ENCODE measurements at places on chromosomes 7 and 10.

- no peak for DNase-seq
Observed at GRCh38 chr10:75395932-75396630, 5.5 kb downstream of the ZNF503 start.

DNA sequence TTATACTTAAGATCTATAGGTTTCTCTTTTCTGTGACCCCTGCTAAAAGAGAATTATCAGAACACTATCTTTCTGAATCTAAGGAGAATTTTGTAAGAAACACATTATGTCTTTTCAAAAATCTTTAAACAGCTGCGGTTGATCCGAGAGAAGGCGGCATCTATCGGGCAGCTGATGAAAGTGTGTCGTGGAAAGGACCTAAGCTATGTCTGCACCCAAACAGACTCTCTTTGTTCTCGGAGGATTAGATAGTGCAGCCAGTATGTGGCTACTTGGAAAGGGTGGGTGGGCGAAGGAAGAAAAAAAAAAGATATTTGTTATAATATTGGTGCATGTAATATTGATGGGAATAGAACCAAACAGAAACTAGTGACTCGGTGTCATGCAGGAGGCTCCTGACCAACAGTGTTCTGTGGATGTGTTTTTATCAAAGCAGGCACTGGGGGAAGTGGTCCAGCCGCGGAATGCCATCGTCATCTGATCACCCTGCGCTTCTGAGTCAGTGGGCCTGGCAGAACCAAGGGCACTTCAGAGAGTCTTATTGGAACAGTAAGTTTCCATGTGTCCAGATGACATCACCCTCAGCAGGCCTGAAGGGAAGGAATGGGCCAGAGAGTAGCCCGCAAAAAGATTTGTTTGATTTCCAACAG, 509.7 kb upstream of the AKR1E2 start:
- no peak for DNase-seq

DNA sequence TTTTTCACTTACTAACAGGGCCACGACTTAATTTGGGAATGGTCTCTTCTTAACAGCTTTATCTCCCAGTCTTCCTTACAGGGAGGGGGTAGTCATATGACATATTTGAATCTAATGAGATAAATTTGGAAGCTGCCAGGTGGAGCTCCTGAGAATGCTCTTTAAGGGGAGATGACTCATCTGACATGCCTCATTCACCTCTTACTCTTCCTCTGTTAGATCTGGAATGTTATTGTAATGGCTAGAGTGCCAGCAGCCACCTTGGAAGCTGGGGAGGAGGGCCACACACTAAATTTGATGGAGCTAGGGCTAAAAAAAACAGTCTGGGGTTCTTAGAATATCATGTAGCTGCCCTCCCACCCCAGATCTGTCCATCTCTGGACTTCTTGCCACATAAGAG, 22.7 kb downstream of the HECW1 start:
- DNase-seq, result no peak

DNA sequence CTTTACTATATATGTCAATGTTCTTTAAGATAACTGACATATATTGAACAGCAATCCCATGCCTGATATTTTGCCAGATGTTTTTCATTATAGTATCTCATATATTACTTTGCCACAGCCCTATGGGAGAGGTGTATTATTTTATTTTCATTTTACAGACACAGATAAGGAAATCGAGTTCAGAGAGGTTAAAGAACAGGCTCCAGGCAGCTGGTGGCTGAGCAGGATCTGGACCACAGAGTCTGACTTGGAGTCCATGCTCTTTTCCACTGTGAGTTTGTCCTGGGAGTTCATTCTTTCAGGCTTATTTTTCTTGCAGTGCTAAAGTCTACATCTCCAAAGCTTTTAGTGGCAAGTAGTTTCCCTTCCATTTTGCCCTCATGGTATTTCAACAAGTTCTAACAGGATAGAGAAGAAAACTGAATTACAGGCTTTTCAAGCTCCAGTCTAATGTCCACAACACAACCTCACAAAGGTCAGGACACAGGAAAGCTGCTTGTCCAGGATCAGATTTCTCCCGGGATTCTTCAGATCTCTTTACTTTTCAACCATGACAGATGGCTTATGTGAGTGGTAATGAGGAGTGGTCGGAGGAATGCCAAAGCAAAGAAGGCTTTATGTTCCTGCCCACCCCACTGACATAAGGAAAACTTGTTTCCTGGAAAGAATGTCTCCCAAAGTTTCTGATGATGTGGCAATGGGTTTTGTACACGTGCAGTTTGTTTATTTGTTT, 13.1 kb upstream of the SLC35B4 start:
- DNase-seq, result no peak

DNA sequence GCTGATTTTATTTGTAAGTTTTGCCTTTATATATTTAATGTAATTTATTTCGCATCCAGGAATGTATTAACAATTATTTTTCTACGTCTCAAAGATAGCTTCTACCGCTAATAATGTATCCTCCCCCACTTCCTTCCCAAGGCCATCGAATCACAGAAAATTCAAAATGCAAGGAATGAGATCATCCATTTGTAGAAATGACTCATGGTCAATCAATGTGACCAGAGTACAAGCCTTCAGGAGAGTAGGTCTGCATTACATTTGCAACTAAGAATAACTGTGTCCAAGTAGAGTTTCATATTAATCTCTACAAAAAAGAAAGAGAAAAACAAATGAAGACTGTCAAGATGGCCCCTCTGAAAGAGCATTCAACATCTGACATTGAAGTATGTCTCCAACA, 205.9 kb upstream of the PHF14 start:
- DNase-seq, result no peak

DNA sequence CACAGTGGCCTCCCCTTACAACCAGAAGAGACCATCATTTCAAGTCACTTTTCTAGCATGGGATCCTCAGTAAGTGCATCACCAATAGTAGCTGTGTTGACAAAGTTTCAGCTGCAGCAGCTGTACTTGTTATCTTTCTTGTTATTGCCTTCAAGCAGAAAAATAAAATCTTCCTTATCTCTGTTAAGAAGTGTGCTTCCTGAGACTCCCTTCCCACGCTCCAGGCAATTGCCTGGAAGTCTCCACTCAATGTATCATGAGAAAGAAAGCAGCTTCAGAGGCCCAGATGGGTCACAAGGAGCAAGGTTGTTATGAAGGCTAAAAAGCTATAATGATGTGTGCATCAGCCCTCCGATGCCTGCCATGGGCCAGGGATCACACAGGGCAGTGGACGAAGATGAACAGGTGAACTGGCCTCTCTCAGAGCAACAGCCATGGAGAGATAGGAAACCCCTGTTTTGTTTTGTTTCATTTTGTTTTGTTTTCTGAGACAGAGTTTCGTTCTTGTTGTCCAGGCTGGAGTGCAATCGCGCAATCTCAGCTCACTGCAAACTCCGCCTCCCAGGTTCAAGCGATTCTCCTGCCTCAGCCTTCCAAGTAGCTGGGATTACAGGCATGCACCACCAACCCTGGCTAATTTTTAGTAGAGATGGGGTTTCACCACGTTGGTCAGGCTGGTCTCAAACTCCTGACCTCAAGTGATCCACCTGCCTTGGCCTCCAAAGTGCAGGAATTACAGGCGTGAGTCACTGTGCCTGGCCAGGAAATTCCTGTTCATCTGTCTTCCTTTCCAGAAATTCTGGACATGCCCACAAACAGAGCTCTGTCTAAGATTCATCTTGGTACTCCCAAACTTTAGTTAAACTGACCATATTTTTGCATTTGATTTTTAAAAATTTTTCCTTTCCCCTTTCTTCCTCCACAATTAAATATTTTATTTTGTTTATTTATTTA, 340.5 kb downstream of the TNS3 start:
- no peak for DNase-seq

DNA sequence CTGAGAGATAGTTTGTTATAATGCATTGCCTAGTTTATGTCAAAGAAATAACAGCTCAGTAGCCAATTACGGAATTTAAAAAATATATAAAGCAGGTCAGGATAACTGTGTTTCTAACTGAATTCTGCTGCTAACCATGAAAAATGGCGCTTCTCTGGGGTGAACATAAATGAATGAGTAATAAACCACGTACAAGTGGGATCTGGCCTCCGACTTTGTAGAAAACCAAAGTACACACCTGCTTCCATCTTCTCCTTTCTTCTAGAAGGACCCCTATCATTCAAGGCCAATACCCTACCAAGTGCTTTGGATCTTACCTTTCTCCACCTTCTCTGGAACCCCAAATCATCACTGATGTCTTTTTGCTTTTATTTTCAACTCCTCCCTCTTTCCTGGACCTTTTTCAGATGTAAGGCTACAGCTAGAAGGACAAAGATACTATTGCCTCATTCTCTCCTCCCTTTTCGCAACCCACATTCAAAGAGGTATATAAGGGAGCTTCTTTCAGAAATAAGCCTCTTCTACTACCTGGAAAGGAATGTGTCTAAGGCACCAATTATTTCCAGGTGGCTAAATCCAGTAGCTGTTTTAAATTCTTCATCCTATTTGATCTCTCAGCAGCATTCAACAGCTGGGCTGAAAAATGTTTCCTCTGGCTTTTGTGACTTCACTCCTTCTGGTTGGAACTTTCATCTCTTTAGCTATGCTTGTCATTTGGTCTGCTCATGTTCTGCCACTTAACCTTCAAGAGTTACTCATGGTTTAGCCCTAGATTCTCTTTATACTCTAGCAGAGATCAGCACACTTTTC, 37.7 kb downstream of the NAMPT start:
- no peak for DNase-seq

DNA sequence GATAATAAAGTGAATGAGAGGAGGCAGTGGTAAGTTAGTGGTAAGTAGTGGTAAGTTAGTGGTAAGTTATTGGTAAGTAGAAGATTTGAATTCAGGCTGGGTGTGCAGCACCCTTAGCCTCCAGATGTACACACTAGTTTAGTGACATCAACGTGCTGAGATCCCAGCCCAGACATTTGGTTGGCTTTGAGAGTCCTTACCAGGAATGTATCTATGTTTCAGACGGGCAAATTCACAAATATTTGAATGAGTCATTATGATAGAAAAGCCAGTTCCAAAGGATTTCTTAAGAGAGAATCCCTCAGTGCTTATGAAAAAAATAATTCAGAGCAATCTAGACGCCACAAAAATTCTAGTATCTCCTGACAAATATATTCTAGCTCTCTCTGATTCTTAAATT, 70.0 kb downstream of the ARL4A start:
- no peak for DNase-seq

Measured in activated naive CD8-positive, alpha-beta T cell treated with anti-CD3 and anti-CD28 coated beads, Interleukin-2, amount 50 U/mL, for 16 hours (primary cell).